Caudate nucleus (tissue), 63 donors: ENCODE measurements at places on chromosomes 7 and 10.

DNA sequence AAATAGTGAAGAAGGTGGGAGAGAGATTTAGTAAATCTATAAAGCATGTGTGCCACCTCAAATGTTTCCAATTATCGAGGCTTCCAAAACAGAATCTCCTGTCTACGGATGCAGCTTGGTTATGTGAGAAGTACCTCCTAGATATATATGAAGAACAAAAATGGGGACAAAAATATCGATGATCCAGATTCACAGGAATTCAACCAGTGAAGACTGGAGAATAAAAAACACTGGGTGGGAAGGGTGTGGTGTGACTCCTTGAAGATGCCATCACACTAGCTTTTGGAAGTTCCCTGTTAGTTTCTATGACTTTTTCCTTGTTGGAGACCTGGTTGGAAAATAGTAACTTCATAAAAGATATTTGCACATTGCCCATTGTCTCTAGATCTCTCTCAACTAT is 152.4 kb downstream of the LRRC4 start:
- no peak for DNase-seq

DNA sequence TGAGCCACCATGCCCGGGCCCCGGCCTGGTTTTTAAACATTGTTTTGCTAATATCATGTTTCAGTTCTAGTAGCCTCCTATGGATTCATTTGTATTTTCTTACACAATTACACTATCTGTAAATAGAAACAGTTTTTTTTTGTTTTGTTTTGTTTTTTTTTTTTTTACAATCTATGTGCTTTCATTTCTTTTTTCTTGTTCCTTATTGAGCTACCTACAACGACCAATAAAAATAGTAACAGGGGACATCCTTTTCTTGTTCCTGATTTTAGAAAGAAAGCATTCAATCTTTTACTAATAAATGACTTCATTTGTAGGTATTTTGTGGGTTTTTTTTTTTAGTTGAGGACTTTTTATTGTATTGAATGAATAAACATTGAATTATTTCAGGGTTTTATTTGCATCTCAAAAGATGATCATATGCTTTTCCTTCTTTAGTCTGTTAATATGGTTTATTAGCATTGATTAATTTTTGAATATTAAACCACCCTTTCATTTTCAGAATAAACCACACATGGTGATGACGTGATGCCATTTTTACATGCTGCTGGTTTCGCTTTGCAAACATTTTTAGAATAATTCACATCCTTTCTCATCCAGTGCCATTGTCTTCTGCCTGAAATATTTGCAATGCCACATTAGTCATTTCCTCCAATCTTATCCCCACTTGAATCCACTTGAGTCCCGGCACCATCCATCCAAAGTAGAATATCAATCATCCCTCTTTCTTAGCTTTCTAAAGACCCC is 18.1 kb upstream of the AKR1E2 start:
- no peak for DNase-seq

- DNase-seq = no peak
Observed at GRCh38 chr10:31578181-31578852, 259.3 kb downstream of the ZEB1 start.

DNA sequence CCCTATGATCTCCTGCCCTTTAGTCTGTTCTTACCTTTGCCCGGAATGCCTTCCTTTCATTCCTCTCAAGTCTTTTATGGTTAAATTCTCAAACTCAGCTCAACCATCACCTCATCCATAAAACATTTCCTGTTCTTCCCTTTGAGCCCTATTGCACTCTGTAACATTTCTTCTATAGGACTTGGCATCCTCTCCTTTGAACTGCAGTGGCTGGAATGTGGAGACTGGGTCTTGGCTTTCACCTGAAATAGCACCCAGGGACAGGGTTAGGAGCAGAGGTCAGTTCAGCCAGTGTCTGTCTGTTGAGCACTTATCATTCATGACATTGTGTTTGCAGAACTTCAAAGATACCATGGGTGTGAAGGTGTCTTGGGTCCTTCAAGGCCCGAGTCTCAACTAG is 7.2 kb downstream of the NFE2L3 start:
- DNase-seq = no peak

GRCh38 chr10:70190581-70190980 is 20.3 kb upstream of the SAR1A start:
- no peak for DNase-seq

DNA sequence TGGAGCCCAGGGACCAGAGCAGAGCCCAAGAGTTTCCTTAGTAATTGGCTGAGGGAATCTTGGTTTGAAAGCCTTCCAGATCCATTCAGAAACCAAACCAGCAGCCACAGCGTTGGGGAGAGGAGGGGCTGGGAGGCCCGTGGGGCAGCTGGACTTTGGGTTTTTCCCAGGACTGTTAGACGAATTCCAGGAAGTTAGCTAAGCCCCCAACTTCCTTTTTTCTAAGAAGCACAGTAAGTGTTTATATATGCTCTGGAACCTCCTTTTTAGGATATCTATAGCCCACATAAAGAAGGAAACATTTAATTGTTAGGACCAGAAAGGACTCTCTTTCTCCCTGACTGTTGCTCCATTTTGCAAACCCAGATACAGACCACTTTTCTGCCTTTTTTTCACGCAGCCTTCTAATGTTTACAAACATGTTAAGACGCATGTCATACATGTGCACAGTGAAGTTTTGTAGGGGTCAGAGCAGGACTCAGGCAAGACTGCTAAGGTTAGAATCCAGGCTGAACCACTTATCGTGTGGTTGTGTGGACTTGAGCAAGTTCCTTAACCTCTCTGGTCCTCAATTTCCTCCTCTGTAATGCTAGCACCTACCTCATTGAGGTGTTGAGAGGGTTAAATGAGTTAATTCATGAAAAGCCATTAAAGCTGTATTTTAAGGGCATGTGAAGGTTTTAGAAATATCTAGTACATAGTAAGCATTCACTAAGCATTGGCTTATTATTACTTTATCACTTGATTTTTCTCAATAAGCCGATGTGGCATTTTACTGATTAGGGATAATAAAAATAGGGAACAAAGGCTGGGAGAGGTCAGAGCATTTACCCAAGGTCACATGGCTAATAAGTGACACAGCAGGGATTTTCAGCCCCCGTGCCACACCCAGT is 42.4 kb downstream of the TBATA start:
- no peak for DNase-seq
